ENCODE measurements at places on chromosomes 7 and 10. TPM values are rescaled to one million over a fixed set of nuclear protein-coding genes. Genes with fewer than 3 reads are reported as not detected.

The SLC26A3 gene
- not detected for total RNA-seq

The STEAP2 gene
- total RNA-seq = 3.9 TPM

The TSPAN12 gene
- 0.72 TPM for total RNA-seq

The FAM131B gene
- 3.4 TPM for total RNA-seq

The CYP3A7 gene
- total RNA-seq = not detected

The CYP2E1 gene
- total RNA-seq = 0.36 TPM

- no peak for DNase-seq
Observed at GRCh38 chr10:74888962-74889661, 62.7 kb downstream of the KAT6B start.

GRCh38 chr10:129372172-129372571, 94.9 kb upstream of the MGMT start:
- DNase-seq = no peak

GRCh38 chr7:132752431-132752830, 176.2 kb upstream of the PLXNA4 start:
- no peak for DNase-seq
